GM13976 (cell line): ENCODE measurements at places on chromosomes 2 and 18.

- no peak for DNase-seq
Measured at GRCh38 chr2:178428396-178428806, 22.6 kb downstream of the PRKRA start.

DNA sequence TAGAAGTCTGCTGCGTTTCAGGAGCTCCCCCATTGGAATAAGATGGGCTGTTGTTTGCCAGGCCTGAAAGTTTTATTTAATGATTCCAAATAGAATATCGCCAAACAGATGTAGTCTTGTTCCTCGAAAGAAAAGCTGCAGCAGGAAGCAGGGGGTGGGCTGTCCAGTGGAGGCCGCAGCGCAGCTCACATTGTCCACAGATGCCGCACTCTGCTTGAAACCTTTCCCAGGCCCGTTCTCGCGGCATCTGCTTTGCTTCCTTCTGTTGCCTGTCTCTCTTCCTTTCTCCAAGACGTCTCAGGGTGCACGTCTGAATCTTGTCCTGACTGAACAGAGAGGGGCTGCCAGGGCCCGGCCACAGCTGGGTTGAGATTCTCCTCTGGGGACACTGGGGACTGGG lies 12.4 kb upstream of the IGFBP2 start:
- DNase-seq: no peak

GRCh38 chr2:242051463-242051862 lies 181.9 kb downstream of the RTP5 start:
- no peak for DNase-seq

DNA sequence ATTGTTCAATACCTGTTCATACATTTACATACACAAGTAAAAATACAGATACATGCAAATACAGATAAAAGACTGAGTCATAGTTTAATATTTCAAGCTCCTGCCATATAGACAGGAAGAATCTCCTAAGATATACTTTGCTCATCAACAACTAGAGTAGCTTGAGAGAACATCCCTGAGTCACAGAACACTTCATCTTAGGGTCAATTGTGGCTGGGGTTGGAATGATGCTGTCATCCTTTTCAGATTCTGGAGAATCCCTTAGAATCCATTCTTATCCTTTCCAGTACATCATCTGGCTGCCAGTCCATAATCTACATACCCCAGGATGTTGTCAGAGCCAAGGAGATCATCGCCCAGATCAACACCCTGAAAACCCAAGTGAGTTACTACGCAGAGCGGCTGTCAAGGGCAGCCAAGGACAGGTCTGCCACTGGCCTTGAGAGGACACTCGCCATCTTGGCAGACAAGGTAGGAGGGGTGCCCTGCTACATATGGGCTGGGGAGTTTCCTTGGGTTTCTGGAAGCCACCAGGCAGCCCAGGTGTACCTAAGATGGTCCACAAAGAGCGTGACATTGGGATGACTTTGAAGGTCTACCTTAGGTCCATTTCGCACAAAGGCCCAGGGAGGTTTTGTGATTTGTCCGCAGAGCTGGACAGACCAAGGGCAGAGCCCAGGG lies 55.7 kb downstream of the COA5 start:
- no peak for DNase-seq

GRCh38 chr2:8334866-8335325 lies 347.0 kb upstream of the ID2 start:
- no peak for DNase-seq

- no peak for DNase-seq
Measured at GRCh38 chr2:44718431-44718830, 223.1 kb upstream of the SIX3 start.

GRCh38 chr2:175852879-175853615 lies 149.0 kb downstream of the LNPK start:
- no peak for DNase-seq

GRCh38 chr18:6561420-6561861 lies 146.7 kb upstream of the L3MBTL4 start:
- DNase-seq: no peak

DNA sequence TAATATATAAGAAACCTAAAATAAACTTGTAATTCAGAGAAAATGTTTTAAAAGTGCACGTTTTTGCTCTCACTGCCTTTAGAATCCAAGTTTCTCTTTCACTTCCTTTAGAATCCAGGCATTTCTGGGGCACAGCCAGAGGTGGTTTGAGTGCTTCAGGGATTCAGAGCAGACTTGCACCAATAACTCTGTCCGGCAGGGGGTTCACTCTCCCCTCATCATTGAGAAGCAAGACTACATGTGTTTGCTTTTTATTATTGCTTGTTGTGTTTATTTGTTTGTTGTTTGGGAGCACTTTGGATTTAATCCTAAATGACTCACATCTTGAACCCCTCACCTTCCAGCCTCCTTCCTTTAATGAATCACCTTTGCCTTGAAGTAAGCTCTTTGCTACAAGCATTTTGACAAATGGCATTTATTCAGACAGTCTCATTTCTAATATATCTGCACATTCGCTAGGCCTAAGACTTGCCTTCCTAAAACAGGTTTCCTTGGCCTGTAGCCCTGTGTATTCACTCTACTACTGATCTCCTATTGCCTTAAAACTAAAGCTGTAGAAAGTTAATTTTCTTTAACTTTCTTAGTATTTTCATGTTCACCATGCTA lies 233.5 kb upstream of the ATP5MC3 start:
- DNase-seq: peak; percentile 18

DNA sequence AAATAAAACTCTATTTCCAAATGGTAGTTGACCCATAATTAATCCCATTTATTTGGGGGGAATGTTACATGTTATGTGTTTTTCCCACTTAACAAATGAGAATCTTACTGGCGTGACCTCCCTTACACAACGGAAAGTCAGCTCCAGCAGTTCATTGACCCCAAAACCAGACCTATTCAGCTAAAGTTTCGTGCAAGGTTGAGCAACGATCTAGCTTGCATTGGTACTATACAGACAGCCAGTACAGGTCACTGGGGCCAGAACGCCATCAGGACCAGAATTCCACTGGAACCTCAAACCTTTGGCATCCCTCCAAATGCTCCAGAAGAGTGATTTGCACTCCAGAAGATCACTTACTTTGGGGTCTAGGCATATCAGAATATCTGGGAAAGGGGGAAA lies 6.8 kb upstream of the CTAGE1 start:
- no peak for DNase-seq

DNA sequence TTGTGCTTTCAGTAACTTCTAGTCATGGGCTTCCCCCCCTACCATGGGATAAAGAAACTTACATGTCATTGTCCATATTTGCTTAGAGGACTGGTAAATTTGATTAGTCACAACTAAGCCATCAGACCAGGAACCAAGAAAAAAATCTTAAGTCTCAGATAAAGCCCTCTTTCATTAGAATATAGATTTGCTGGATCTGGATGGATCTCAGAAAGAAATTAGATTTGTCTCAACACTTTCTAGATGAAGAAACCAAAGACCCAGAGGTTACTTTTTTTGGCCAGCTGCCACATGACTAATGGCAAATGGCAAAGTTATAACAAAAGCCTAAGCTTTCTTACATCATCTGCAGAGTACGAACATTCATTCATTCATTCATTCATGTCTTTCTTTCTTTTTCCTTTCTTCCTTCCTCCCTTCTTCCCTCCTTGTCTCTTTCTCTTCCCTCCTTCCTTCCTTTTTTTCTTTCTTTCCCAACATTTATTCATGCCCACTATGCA lies 60.2 kb downstream of the CDCA7 start:
- no peak for DNase-seq

DNA sequence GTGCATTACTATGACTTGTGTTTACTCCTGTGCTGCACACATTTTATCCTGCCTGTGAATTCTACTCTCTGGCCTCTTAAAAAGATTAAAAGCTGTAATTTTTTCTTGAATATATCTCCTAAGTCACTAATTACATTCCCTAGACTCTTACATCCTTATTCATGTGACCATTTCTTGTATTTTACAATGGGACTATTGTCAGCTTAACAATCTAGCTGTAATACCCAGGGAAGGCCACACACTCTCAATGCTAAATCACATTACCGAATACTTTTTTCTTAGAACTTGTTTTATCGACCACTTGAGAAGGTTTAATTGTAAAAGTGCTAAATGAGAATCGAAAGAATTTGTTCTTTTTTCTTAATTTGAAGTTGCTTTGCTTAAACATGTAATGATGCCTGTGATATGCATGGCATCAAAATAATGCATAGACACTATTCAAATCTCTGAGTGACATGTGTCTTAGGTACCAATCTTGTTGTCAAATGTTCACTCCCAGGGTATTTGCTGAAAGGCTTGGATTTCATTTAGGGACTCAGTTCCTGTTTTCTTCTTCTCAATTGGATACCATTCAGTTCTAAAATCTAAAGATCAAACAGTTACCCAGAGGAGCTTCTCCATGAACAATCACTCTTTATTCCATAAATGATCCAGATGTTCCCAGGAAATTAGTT lies 498.5 kb downstream of the DPP10 start:
- DNase-seq: no peak

- DNase-seq: no peak
Measured at GRCh38 chr2:126907671-126908070, 9.0 kb downstream of the TEX51 start.

DNA sequence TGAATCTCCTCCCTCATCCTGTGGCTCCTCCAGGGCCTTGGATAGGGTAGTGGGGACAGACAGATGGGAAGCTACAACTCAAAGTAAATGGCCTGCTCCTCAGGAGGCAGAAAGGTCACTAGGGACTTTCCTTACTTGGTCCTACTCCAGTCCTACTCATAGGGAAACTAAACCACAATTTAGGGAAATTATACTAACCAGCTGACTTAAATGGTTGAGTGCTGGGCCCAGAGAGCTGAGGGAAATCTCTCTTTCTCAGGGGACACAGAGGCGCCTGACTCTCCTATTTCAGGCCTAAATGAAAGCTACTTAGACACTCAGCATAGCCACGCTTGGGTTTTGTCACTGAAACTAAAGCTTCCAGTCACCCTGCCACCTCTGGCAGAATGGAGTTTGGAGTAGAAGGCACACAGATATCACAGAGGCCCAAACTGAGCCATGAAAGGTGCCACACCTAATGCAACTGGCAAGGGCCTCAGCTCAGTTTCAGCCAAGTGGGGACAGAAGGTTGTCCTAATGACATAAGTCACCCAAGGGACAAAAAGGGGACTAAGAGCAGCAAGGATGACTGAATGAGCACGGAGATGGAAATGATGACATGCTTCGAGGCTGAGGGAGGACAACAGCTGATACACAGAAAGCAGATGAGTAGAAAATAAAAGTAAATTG lies 24.0 kb downstream of the CERKL start:
- DNase-seq: no peak

DNA sequence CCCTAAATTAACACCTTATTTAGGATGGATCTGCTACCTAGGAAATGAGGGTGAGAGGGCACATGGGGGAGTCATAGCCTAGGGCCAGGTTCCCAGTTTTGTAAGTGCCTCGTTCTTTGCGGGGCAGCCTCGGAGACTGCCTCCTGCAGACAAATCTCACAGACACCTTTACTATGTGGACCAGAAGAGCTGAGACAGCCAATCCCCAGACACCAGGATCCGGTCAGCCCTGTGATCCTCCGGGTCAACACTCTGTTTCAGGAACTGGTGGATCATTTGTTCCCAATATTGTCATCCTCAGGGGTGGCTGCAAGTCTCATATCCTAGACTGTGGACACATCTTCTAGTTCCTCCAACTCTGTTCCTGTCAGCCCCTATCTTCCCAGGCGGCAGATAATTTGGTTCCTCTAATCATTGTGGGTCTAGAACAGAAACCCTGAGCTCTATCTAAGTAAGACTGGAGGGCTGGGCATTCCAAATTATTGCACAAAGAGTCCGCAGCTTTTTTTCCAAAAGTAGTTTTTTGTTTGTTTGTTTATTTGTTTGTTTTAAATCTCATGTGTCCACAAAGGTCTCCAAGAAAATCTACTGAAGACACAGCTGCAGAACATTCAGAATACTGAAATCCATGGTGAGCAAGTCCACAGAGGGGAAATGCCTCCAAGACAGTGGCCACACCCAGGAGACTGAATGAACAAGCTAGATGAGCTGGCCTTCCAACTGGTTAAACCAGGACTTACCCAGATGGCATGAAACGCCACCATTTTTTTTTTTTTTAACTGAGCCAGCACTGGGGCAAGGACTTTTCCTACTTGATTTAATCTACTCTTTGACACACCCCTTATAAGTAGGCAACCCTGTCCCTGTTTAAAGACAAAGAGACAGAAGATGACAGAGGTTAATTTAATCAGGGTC lies 6.2 kb upstream of the GDF7 start:
- no peak for DNase-seq

DNA sequence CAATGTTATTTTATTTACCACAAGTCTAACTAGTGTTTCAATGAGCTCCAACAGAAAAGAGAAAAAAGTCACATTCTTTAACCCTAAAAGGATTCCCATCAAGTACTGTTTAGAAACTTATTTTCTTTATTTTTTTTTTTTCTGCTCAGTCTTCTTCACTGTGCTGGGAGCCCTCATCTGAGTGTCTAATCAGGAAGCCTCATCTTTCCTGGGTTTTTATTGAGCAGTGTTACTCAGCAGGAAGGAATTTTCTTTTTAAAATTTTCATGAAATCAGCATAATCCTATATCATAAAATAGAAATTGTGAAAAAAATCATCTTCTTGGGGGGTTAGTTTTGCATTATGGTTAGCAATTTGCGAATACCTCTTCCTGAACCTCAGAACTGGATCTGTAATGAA lies 453.8 kb downstream of the CDH2 start:
- no peak for DNase-seq

GRCh38 chr2:102285368-102285767 lies 26.0 kb upstream of the IL1RL1 start:
- no peak for DNase-seq

DNA sequence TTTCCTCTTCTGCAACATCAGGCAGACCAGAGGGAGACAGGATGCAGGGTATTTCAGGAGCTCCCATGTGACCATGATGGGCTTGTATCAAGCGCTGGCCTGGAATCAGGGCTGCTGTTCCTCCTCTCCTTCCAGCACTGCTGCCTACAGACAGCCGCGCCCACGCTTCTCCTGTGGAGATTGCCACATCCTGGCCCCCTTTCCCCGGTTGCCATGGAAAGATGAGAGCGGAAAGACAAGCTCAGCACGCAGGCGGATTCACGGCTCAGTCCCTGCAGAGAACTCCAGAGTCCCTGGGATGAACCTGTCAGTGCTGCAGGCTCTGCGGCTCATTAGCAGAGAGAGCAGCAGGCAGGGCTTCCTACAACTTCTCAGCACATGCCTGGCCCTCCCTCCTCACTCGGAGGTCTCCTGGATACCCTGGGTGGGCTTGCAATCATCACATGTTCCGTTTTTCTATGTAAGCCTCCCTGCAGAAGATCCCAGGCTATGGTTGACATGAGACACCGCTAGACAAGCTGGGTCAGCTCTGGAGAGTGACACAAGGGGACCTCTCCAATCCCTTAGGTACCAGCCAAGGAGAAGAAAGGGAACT lies 497.8 kb upstream of the MYT1L start:
- DNase-seq: no peak

- no peak for DNase-seq
Measured at GRCh38 chr2:72554381-72554780, 271.5 kb downstream of the EXOC6B start.
